ENCODE measurements at places on chromosomes 1 and 21.

GRCh38 chr21:36004441-36004840, 55.9 kb downstream of the SETD4 start:
- no peak for DNase-seq

- DNase-seq, result no peak
Measured at GRCh38 chr1:65316233-65316632, 6.9 kb downstream of the DNAJC6 start.

GRCh38 chr1:159991513-159991912, 37.5 kb upstream of the SLAMF9 start:
- DNase-seq, result peak; percentile 21

- DNase-seq, result peak; percentile 36
Measured at GRCh38 chr1:78045926-78046778, at the start of gene GIPC2. Gene GIPC2, plus strand, starts transcription at chr1:78045966. Its CDS starts 129 bp downstream, at chr1:78046095.

DNA sequence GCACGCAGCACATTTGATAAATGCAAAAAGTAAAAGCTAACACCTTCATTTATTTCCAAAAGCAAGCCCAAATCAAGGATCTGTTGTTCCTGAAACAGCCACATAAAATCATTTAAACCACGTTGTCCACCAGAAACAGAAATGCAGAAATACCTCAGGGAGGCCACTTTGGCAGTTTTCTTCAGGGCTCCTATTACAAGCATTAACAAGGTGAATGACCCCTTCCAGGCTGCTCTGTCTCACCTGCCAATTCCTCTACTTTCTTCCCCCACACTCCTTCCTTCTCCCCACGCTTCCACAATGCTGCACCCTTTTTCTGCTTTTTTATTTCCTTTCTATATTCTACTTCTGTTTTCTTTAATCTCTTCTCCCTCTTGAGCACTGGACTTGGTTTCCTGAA, 55.0 kb upstream of the PTGFRN start:
- DNase-seq, result no peak

- no peak for DNase-seq
Measured at GRCh38 chr21:35430260-35430659, 381.2 kb upstream of the RUNX1 start.

GRCh38 chr1:16055613-16056520, 12.3 kb downstream of the CLCNKB start:
- peak; percentile 93 for DNase-seq

DNA sequence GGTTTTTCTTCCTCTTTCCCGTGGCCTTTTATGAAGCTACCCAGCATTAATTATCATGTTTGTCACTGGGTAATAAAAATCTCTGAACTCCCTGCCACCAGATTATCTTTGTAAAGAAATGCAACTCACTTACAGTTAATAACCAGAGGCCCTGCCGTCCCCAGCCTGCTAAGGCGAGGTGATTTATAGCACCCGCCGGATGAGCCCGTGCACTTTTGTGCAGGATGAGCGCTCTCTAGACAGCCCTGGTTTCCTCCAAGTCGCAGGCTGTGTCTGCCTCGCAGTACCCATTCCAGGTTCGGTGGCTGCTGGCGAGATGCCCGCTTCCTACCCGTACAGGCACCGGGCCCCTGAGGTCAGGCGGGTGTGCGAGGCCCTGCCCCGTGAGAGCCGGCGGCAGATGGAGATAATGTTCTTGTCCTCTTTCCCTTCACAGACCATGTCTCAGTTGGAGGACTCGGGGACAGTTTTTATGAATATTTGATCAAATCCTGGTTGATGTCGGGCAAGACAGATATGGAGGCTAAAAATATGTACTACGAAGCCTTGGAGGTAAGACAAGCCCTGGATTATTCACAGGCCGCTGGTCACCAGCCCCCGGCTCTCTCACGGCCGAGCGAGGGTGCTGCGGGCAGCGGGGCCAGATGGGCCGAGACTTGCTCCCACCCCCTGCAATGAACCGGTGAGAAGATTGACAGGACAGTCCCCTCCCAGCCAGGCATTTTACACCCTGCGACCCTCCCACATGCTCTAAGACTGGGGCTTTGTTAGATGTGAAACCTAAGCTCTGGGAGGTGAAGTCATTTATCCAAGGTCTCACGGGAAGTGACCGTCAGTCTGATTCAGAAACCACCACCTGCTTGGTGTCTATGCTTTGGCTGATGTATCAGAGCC, 28.5 kb upstream of the SELENON start:
- DNase-seq, result no peak

GRCh38 chr1:105686026-105686425, 1370.4 kb upstream of the PRMT6 start:
- no peak for DNase-seq

- no peak for DNase-seq
Measured at GRCh38 chr1:2354511-2355372, 36.6 kb downstream of the MORN1 start.

DNA sequence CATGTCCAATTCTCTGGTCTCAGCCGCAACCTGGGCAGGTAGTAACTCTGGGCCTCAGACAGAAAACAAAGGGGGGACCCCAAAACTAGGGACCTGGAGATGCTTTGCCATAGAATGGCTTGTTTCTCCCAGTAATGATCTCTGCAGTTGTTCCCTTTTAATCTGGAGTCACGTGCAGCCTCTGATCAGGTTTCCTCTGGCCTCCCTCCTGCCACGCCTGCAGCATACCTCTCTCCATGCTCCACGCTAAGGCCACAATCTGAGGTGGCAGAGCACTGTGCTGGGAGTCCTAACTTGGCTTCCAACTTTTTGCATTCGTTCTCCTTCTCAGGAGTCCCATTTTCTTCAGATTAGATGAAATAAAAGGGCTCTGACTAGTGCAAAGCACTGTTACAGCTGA, 1.9 kb downstream of the PABPC4 start:
- no peak for DNase-seq

- no peak for DNase-seq
Measured at GRCh38 chr21:28215214-28215954, 777.3 kb downstream of the LTN1 start.

- peak; percentile 94 for DNase-seq
Measured at GRCh38 chr1:204506969-204507316, 9.3 kb upstream of the MDM4 start.

GRCh38 chr1:2903226-2903625, 101.7 kb upstream of the TTC34 start:
- DNase-seq, result no peak

DNA sequence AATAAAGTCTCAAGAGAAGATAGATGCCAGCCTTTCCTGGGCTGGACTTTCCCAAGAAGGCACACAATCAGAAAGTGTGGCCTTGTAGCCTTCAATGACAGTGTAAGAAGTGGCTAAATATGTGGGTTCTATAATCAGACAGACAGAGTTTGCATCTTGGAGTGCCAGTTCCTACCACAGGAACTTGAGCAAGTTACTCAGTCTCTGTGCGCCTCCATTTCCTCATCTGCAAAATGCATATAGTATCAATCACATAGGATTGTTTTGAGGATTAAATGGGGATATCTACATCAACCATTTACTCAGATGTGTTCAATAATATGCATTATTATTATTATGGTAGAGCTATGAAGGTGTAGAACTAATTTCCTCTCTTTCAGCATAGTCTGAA, 176.8 kb upstream of the PTBP2 start:
- DNase-seq, result no peak

DNA sequence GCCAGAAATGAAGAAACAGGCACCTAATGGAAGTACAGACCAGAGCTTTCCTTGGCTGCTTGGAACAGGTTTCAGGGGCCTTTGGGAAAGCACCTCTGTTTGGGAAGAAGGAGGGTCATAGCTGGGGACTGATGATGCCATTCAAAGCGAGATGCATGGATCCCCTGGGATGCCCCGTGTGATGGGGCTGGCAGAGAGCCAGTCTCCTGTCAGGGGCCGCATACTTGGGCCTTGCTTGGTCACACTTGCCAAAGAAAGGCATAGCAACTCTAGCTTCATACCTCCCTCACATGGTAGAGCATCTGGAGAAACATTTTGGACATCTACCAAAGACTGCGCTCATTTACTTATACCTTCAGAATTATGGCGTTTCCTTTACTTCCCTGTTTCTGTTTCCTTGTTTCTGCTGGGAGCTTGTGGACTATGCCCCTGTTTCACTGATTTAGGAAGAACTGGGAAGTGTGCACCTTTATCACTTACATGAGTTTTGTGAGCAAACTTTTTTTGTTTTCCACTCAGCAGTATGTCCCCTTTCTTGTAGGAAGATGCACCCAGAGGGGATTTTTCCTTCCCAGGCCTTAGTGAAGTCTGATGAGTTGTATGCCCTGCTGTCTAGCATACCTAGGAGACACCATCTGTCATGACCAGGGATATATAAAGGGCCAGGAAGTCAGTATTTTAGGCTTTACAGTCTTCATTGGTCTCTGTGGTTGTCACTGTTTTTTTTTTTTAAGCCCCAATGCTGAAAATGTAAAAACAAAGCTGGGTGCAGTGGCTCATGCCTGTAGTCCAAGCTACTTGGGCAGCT, 19.8 kb upstream of the ST3GAL3 start:
- DNase-seq, result no peak

DNA sequence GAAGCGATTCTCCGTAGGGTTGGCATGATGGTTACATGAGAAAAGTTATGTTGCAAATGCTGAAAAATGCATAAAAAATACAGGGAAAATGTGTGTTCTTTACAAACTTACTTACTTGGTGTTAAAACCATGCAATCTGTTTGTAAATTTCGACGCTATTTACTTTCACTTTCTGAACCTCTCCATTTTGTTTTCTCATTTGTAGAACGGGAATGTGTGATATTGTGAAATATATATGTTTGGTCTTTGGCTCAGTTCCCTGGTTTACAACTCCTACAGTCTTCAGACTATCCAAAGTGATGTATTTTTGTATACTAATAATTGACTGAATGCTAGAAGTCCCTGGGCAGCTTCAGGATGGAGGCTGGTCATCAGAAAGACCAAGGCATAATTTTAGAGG, 982.3 kb downstream of the ADGRL2 start:
- no peak for DNase-seq

DNA sequence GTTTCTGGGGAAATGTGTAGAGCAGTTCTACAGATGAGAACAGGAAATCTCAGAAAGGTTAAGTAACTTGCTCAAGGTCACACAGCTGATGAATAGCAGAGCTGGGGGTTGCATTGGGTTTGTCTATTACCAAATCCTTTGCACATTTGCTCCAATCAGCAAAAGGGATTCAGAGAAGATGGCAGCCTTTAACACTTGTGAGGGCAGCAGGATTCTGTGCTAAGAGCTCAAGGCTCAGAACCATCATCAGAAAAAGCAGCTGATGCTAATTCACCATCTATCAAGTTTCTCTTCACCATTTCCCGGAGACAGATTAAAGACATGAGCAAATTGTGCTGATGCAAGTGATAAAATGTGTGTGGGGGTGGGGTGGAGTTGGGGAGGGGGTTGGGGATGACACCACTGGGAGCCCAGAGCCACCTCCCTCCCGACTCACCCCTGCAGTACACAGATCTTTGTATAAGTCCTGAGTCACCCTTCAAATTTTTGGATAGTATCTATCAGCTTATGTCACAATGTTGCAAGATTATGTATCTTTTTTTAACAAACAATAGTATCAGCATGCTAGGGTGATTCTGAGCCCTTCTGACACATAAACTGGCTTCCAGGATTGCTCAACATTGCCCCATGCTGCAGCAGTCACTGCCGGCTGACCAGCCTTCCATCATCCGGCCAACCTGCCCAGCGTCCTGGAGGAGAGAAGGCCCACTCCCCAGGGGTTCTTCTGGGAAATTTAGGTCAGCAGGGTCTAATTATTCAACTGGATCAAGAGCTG, 2.8 kb upstream of the SPSB1 start:
- no peak for DNase-seq

DNA sequence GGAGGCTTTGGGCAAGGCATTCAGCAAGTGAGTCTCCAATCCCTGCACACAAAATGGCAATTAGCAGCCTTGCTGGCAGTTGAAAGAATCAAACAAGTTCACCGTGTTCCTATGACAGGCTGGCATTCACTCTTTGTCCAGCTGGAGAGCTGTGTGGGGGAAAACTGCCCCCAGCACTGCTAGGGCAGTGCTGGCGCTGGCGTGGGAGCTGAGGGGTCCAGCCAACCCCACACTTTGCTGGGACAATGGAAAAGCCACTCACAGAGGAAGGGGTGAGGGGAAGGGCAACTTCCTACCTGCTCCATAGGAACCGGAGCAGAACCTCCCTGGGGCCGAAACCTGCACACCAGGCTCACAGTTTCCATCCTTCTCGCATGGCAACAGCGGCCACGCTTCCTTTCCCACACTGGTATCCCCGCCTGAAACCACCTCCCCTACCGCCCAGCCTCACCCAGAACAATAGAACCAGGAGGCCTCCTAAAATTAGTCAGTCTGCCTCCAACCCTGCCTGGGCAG, 26.7 kb upstream of the KCNN3 start:
- DNase-seq, result no peak

GRCh38 chr1:43360616-43361015, 1.8 kb downstream of the CDC20 start:
- no peak for DNase-seq

DNA sequence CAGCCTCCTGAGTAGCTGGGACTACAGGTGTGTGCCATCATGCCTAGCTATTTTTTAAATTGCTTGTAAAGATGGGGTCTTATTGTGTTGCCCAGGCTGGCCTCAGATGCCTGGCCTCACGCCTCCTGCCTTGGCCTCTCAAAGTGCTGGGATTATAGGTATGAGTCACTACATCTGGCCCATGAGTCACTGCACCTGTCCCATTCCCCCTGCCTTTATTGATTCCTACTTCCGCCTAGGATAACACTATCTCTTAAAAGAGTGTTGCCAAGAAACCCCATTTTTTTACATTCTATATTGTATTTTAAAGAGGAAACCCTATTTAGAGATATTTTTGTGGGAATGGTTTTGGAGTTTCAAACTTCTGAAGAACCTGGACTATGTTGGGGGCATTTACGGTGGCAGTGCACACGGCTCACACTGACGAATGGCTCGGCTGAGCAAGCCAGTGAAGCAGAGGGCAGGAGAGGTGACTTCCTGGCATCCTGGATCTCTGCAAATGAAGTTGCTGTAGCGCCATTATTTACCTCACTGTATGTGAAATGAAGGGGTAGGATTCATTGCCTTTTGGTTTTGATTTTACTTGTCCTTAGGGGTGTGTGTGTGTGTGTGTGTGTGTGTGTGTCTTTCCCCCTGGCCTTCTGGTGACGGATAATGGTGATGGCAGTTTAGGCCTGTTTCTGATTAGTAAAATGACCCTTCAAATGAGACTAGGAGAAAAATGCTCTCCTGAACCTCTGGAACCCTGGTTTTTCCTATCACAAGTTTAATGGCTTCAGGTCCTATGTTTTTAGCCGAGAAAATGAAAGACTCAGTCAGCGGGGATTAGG, 22.5 kb downstream of the KIF26B start:
- no peak for DNase-seq

All from activated CD8-positive, alpha-beta T cell treated with anti-CD3 and anti-CD28 coated beads, Interleukin-2, amount 10 ng/mL, durations not matched to agents 7 days and 5 days (primary cell).